ENCODE measurements at places on chromosomes 5 and 9.

DNA sequence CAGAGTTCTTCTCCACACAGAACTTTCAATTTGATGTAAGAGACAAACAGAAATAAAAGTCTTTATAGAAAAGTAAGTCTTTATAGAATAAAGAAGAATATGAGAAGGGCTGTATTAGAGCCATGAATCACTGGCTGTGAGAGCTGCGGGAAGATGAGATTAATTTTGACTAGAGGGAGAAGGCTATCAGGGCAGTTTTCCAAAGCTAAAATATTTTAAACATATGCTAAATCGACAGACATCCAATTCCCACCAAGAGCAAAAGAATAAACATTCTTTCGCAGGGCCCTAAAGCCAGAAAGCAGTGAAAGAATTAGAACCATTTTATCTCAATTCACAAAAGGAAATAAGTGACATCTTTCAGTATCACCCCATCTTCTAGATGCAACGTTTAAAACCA, 208.3 kb upstream of the MAP3K1 start:
- DNase-seq = no peak

DNA sequence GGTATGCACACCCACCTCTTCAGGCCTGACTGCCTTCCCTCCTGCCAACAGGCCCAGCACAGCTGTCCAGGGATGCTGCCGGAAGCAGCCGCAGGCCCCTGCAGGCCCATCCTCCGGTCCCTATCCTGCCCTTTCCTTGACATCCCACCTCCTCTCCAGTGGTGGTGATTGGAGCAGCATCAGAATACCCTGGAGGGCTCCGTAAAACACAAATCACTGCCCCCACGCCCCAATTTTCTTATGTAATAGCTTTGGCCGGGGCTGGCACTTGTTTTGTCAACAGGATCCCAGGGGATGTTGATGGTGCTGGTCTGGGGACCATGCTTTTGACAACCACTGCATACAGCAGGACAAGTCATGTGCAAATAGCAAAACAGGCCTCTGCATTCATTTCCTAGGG, 274.5 kb downstream of the GADD45G start:
- no peak for DNase-seq

DNA sequence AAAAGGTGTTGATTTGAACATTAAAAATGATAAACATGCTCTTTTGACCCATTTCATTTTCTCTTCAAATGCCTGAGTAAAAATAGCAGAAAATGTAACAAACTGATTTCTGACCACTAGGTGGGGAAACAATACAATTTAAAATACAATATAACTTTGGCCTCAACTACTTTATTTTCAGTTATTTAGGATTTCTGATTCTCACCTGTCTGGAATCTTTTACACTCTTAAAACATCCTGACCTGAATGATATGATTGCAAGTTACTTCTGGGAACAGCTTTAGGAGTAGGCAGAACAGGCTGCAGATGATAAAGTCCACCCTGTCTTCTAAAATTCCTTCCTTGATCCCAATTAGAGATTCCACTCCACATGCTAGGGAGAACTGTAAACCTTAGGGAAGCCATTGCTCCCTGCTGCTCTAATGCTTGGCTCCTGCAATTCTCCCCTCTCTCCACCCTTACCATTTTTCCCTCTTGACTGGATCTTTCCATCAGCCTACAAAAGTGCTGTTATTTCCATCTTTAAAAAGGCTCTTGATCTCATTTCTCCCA, 70.3 kb downstream of the FYB1 start:
- DNase-seq = peak; percentile 13

DNA sequence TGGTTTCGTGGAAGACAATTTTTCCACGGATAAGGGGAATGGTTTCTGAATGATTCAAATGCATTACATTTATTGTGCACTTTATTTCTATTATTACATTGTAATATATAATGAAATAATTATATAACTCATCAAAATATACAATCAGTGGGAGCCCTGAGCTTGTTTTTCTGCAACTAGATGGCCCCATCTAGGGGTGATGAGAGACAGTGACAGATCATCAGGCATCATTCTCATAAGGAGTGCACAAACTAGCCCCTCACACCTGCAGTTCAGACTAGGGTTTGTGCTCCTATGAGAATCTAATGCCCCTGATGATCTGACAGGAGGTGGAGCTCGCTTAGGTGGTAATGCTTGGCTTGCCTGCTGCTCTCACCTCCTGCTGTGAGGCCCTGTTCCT, 6.4 kb downstream of the ISCA1 start:
- no peak for DNase-seq

DNA sequence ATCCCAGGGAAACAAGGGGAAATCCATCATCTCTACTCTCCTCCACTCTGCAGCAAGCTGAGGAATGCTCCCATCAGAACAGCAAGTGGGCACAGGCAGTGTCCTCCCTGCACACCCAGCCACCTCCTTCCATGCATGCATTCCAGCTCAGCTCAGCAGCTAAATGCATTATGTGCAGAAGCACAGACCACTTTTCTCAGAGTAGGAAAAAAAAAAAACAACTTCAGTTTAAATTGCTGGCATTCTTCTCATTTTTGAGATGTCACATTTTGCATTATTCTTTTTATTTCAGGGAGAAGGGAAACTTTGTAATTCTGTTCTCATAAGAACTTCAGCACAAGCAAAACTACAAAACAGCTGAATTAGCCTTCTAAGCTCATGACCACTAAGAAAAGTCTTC, 312.2 kb downstream of the SEMA5A start:
- no peak for DNase-seq
